ENCODE measurements at places on chromosomes 5 and 9. TPM values are rescaled to one million over a fixed set of nuclear protein-coding genes. Genes with fewer than 3 reads are reported as not detected.

FOXD1 gene
- 1.3 TPM for total RNA-seq

F2RL1 gene
- 10.9 TPM for total RNA-seq

GHR gene
- 6.5 TPM for total RNA-seq

GARIN3 gene
- not detected for total RNA-seq

ANKRD31 gene
- 0.45 TPM for total RNA-seq

IZUMO3 gene
- not detected for total RNA-seq

SLC44A1 gene
- total RNA-seq = 130 TPM

STPG3 gene
- total RNA-seq = 0.31 TPM

KCNMB1 gene
- 0.12 TPM for total RNA-seq

LCN10 gene
- not detected for total RNA-seq

OBP2B gene
- not detected for total RNA-seq

UNC13B gene
- 62.1 TPM for total RNA-seq

DDX4 gene
- not detected for total RNA-seq

ADAMTSL1 gene
- total RNA-seq = 6.0 TPM

LCP2 gene
- not detected for total RNA-seq

GRM6 gene
- total RNA-seq = not detected

KCTD16 gene
- 3.0 TPM for total RNA-seq

EIF4E1B gene
- not detected for total RNA-seq

SLC34A1 gene
- total RNA-seq = 0.12 TPM

DRD1 gene
- 0.17 TPM for total RNA-seq

FCN2 gene
- total RNA-seq = not detected

MORN5 gene
- 0.88 TPM for total RNA-seq

CXCL14 gene
- 70.3 TPM for total RNA-seq

UNC5A gene
- 1.4 TPM for total RNA-seq

DOCK8 gene
- total RNA-seq = 18.6 TPM

LRRC19 gene
- total RNA-seq = 0.29 TPM

OR1J2 gene
- not detected for total RNA-seq

Measured in type B pancreatic cell (in vitro differentiated cells).